CD4-positive, alpha-beta T cell (primary cell): ENCODE measurements at places on chromosomes 5 and 9. TPM values are rescaled to one million over a fixed set of nuclear protein-coding genes. Genes with fewer than 3 reads are reported as not detected.

GRCh38 chr5:178069909-178070308 is 43.4 kb upstream of the N4BP3 start:
- no peak for DNase-seq

DNA sequence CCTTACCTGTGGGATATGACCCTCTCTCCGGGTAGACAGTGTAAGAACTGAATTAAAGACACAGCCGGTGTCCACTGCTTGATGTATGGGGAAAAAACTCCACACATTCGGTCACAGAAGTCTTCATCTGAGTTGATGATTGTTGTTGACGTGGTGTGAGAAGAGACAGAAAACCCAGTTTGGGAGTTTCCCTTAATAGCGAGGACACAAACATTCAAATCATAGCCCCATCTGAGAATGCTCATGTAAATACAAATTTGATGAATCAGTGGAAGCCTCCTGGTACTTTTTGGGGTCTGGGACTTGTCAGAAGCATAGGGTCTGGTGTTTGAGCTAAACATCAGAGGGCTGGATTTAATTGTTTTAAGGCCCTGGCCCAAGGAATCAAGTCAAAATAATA is 11.0 kb downstream of the HAVCR1 start:
- no peak for DNase-seq

LVRN gene
- 0.17 TPM for total RNA-seq

- DNase-seq: no peak
Measured at GRCh38 chr5:154962494-154962893, 21.6 kb downstream of the MRPL22 start.

DNA sequence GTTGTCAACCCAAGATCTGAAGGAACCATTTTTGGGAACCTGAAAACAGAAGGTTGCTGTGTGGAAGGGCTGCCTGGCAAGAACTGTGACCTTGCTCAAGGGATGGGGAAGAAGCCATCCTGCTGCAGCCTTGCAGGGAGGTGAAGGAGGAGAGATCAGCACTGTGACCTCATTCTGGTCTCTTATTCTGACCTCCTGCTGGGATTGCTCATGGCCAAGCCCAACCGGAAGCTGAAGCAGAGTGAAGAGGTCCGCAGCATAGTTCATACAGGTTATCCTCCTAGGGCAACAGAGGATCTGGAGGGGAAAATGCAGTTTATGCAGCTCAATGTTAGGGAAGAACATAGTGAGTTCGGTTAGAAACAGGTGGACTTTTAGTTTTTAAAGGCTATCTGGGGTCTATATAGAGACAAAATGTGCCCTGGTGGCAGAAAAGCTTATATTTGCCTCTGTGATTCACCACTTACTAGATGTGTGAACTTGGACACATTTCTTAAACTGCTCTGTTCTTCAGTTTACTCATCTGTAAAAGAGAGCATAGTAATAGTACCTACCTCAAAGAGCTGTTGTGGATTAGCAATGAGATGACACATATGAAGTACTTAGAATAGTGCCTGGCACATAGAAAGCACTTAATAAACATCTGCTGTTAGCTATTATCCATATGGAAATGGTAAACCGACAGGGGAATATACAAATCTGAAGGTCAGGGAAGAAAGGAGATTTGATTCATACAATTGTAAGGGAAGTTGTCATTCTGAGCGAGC is 57.9 kb upstream of the BNC2 start:
- DNase-seq: no peak

PCBD2 gene
- 5.8 TPM for total RNA-seq

SPATA31C2 gene
- not detected for total RNA-seq

TMEM174 gene
- total RNA-seq: not detected

RFESD gene
- 1.3 TPM for total RNA-seq

DNA sequence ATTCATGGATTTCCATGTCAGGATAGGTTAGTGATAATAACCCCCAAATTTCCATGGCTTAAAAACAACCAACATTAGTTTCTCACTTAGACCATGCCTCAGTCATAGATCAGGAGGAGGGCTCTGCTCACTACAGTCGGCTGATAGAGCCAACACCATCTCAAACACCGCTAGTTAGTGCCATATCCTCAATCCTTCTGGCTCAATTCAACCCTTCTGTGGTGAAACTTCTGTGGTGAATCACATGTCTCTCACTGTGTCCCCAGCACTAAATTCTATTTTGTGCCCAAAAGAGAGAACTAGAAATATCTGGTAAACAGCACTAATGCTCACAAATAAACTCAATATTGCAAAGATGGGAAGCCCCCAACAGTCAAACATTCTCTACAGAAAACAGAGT is 21.1 kb downstream of the ECPAS start:
- no peak for DNase-seq

DNA sequence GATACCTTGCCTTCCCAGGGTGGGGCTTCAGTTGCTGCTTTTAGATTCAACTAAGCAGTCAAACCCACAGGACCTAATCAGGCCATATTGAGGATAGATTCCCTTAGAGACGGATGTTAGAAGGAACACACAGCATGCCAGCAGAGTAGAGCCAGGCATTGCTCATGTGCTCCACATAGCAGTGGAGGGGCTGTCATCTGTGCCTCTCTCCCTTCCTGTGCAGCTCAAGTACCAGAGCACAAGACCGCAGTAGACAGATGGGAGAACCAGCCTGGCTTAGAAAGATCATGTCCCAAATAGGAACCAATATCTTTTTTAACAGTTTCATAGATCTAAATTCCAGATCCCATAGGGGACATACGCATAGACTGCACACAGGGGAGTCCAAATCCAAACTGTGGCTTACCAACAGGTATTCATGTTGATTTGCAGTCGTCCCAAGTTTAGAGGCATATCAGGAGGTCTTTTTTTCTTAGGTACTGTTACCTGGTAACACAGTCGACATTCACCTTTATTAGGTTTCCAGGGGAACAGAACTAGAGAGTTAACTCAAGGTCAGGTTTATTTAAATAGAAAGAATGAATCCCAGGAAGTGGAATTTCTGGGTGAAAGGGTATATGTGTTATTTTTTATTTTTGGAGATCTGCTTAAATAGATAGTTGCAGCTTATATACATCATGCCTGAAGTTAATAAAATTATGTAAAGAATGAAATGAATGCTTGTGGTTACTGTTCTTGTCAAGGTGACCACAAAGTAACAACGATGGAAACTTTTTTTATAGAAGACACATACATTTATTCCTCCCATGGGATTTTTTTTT is 43.5 kb upstream of the PCAT7 start:
- no peak for DNase-seq

GRCh38 chr9:103789686-103790085 is 304.4 kb upstream of the SMC2 start:
- no peak for DNase-seq
